ENCODE measurements at places on chromosomes 13 and 19.

GRCh38 chr13:47004027-47004426, 107.2 kb upstream of the HTR2A start:
- DNase-seq = no peak

DNA sequence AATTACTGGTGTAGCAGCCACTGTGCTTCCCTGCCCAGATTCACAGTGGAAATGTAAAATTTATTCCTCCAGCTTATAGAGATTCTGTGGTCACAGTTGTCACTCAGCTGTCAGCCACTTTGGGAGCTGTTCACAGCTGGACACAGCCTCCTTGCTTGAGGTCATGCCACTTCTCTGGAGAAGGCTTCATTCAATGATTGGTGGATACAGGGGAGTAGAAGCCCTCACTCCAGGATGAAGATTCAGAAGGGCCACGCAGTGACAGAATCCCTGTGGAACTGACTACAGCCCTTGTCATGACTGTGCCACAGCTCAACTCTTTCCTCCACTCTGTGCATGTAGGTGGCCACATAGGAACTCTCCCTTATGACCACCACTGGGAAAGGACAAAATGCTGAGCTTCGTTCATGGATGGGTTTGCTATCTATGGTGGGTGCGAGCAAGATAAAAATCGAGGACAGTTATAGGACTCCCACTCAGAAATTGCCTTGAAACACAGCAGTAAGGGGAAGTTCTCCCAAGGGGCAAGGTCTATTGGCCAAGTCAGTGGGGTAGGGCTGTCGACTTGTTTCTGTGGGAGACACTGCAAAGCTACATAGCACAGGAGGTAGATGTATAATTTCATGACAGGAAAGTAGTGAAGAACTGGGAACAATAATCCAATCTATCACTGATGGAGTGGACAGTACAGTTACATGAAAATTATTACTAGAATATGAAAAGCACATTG, 98.7 kb downstream of the CCNA1 start:
- no peak for DNase-seq

- no peak for DNase-seq
These were observed 15.1 kb downstream of the PEPD start for GRCh38 chr19:33506498-33506897.

DNA sequence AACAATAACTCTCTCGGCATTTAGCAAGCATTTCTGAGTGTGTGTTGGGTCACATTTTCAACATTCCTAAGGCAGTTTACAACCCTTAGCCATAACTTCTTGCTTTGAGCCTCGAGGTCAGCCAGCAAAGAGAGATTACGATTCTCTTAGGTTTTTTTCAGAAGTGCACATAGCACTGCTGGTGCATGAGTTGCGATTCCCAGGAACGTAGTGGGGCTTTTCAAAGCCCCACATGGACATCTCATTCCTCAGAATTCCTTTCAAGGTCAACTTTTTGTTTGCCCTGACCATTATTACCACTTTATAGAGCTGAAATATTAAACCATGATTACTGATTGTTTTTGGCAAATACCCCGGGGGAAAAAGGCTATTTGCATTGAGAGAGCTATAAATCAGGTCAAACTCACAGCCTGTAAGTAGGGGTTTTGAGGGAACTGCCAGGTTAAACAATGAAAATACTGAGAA, 705.3 kb downstream of the GPC5 start:
- no peak for DNase-seq

DNA sequence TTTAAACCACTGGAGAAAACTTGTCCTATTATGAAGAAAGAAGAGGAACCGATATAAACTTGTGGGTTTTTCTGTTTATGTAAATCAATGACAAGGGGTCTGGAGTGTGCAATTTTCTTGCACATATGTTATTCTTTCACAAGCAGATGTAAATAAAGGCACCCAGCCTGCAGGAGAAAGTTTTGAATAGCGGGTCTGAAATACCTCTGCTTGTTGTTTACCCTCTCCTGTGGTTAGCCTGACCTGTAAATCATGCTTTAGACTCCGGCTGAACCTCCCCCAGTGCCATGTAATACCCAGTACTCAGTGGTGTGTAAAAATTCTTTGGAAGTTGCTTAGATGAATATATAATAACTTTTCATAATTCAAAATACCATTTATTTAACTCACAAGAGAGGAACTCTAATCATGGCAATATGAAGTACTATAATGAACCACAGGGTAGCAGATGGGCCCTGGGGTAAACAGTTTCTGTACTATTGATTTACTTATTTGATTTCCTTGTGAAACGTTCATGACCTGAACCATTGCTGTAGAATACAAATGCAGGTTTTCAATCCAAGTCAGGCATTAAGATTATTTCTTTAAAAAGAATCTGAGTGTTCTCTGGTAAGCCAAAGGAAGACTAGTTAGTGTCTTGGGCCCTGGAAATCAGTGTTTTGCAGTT, 245.1 kb downstream of the LMO7 start:
- DNase-seq = no peak

DNA sequence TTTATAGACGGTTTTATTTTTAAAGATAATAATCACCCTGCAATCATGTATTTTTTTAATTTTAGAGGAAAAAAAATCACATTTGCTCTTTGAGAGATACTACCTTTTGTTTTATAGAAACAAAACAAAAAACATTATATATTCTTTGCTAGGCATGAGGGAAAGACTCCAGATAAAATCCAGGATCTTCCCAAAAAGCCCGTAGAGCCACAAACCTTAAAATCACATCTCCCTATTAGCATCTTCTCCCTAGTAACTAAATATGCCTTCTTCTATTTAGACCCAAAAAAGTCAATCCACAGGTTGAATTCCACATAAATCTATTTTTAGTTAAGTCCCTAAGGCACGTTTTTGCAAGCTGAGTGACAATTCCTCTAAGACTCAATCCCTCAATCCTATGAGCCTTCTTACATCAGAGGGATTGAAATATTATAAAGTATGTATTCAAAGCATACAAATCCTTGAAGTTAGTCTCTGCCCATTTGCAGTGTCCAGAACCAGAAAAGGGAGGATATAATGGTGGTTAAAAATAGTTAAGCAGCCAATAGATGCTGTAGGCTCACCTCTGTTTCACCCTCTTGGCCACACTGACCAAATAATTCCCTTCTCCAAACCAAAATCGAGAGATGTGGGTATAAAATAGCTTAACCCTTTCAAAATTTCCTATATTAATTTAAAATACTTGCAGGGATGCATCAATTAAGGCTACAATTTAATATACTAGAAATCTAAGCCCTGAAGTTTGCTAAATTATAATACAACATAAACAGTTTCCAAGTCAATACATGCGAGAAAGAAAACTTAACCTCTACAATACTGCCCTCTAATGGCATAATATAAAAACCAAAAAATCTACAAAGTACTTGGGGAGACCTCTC, 64.0 kb downstream of the SERP2 start:
- DNase-seq = peak; percentile 81

GRCh38 chr19:47707135-47707925, 5.9 kb upstream of the EHD2 start:
- DNase-seq = peak; percentile 92

- no peak for DNase-seq
These were observed 23.7 kb downstream of the HIF3A start for GRCh38 chr19:46320559-46320958.

DNA sequence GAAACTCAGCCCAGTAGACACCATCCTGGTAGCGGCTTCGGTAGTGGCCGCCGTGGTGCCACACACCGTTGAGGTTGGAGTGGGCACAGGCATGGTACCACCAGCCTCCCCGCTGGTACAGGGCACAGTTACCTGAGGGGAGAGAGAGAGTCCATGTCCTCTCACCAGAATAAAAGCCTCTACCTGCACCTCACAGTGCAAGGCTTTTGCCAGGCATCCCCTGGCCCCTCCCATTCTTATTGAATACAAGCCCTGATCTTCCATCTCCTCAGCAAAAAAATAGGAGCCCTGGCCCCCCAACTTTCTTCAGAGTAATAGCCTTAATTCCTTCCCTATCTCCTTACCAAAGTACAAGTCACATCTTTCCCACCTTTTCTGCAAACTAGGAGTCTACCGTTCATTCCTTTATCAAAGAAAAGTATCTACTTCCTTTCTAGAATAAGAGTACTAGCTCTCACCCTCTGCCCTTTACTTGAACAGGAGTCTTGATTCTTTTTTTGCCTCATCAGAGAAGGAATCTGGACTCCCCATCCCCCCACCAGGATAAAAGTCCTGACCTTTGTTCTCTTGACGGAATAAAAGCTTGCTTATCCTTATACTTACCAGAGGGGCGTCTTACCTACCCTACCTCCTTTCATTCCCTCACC, 6.7 kb downstream of the SHFL start:
- no peak for DNase-seq

GRCh38 chr19:55720214-55720746, 17.9 kb downstream of the NLRP9 start:
- DNase-seq = no peak

- no peak for DNase-seq
These were observed 11.3 kb downstream of the JAK3 start for GRCh38 chr19:17836530-17836929.

- DNase-seq = no peak
These were observed 6.1 kb upstream of the CEACAM7 start for GRCh38 chr19:41694196-41694595.

- no peak for DNase-seq
These were observed 325.9 kb downstream of the FOXO1 start for GRCh38 chr13:40340368-40341095.

- no peak for DNase-seq
These were observed 736.3 kb upstream of the KLHL1 start for GRCh38 chr13:70844391-70845108.

DNA sequence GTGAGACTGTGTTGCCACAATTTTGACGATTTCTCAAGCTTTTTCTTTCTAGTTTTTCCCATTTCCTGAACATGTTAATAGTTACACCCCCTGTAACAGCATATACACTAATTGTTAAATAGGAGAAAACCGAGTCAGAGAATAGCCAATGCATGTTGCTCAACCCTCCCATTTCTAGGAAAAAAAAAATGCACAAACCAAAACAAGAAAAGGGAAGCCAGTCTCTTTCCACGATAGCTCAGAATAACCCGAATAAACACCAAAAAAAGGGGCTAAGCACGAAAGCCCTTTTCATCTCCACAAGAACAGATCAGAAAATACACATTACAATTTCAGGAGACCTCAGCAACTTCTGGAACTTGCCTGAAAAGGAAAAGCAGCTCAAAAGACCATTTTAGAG, 16.3 kb downstream of the LATS2 start:
- peak; percentile 66 for DNase-seq

- DNase-seq = no peak
These were observed 16.2 kb downstream of the CCDC97 start for GRCh38 chr19:41325947-41326706.

GRCh38 chr13:108897955-108898354, 268.5 kb downstream of the MYO16 start:
- no peak for DNase-seq

GRCh38 chr19:1229056-1229923, 8.5 kb downstream of the CBARP start:
- no peak for DNase-seq

GRCh38 chr19:45156011-45156630, 4.7 kb downstream of the NKPD1 start:
- no peak for DNase-seq

DNA sequence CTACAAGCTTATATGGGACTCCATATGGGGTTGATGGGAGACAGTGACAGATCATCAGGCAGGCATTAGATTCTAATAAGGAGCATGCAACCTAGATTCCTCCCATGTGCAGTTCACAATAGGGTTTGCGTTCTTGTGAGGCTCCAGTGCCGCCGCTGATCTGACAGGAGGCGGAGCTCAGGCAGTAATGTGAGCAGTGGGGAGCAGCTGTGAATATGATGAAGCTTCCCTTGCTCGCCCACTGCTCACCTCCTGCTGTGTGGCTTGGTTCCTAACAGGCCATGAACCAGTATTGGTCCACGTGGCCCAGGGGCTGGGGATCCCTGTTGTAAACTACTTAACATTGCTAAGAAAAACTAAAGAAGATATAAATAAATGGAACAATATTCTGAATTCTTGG, 378.4 kb downstream of the KCNRG start:
- DNase-seq = no peak

DNA sequence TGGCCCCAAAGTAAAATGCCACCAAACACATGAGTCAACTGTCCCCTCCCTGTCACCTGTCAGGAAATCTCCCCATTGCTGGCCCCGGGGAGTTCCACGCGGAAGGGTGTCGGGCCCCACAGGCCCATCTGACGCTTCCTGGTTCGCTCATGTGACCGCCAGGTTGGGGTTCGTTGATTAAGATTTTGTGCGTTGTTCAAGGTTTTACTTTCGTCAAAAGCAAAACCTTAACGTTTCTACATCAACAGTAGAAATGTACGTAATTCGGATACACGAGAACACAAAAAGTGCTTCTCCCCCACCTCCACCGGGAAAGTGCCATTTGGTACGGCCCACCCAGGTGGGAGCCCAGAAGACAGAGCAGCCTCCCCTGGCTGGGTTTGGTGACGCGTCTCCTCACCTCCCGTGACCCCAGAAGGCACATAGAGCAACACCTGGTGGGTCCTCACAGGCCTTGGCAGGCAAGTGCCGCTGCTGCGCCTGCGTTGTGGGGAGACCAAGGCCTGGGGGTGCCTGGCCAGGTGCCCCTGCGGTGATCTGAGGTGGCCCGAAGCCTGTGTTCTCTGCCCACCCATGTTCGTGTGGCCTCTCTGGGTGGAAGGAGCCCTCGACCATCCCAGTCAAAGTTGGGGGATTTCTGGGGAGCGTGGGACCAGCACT, 161.6 kb downstream of the KDM4B start:
- no peak for DNase-seq

GRCh38 chr13:35349673-35350278, 126.7 kb downstream of the MAB21L1 start:
- DNase-seq = peak; percentile 94

DNA sequence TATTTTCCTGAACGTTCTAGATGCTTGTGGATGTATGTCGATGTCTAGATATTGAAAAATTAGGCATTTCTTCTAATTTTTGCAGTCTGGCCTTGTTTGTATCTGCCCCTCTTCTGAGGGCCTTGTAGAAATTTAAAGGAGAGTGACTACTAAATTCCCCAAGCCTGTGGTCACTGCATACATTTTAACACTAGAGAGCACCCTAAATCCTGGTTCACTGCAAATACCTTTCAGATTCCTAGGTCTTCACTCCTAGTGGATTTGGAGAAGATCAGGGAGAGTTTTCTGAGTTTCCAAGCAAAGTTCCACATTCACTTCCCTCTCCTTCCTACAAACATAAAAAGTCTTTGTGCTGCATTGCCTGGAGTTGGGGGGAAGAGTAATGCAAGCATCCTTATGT, 1272.5 kb downstream of the OLFM4 start:
- no peak for DNase-seq

GRCh38 chr19:44757735-44758505, 9.4 kb downstream of the BCL3 start:
- no peak for DNase-seq

GRCh38 chr19:52224211-52224610, 34.4 kb downstream of the PPP2R1A start:
- DNase-seq = no peak

GRCh38 chr13:114230117-114230516, 4.6 kb upstream of the CDC16 start:
- DNase-seq = peak; percentile 26
